Stimulated activated CD8-positive, alpha-beta memory T cell treated with anti-CD3 and anti-CD28 coated beads, Interleukin-15, amount 100 ng/mL, for 4 hours (primary cell): ENCODE measurements at places on chromosomes 5 and 9.

- no peak for DNase-seq
Observed at GRCh38 chr9:11471321-11471720, 858.5 kb upstream of the PTPRD start.

- no peak for DNase-seq
Observed at GRCh38 chr5:17928581-17928981, 294.3 kb downstream of the TAF11L14 start.

DNA sequence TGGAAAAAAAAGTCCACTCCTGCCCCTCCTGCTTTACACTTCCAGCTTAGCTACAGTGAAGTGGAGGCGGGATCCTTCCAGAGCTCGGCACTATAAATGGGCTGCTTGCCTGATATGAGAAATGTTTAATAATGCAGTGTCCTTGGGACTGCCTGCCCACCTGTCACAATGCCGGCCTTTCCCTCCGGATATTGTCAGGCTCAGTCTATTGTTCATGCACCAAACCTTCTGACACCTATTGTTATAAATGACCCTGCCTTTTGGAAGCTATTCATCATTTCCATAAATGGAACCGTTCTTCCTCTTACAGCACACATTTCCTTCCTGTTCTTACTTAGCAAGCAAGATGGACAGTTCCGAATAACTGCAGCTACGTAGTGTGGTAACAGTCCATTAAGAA is 146.3 kb downstream of the DMAC1 start:
- no peak for DNase-seq

GRCh38 chr9:104993291-104993963 is 65.5 kb upstream of the ABCA1 start:
- DNase-seq, result no peak

DNA sequence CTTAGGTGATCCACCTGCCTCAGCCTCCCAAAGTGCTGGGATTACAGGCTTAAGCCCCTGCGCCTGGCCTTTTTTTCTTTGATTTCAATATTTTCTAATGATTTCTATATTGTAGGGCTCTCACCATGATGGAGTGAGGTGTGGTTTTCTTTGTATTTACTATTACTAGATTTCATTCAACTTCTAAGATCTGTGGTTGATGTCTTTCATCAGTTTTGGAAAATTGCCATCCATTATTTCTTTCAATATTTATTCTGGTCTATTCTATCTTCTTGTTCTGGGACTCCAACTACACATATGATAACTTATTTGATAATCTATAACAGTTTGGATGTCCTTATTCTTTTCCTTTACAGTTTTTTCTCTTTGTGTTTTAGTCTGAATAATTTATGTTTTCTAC is 31.9 kb downstream of the FBXO4 start:
- no peak for DNase-seq

DNA sequence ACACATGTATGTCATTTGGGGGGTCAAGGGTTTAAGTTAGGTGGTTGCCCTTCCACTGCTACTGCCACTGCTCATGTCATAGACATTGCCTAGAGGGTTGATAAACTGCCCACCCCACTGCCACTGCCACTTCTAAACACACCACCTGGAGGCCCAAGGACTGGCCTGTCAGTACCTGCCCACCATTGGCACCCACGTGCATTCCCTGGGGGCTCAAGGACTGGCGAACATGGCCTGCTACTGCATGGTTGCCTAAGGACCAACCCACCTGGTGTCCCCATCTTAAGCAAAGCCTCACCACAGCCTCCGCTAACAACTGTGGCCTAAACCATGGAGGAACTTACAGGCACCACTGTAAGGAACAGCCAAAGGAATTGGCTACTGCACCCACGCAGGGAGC is 185.6 kb upstream of the TLX3 start:
- no peak for DNase-seq

GRCh38 chr5:136043968-136044610 is 15.3 kb downstream of the TGFBI start:
- no peak for DNase-seq

GRCh38 chr5:163846512-163846911 is 341.1 kb downstream of the MAT2B start:
- DNase-seq, result no peak

DNA sequence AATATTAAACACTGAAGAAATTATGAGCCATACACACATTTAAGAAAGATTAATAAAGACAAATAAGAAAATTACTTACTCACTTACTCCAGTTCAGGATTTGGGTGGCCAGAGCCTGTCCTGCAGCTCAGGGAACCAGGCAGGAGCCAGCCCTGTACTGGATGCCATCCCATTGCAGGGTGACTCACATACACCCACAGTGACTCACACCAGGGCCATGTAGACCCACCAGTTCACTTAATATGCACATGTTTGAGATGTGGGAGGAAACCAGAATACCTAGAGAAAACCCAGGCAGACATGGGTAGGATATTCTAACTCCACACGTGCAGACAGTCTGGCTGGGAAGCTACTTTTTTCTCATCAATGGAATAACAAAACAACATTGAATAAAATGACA is 49.6 kb upstream of the ADRB2 start:
- no peak for DNase-seq
